ENCODE measurements at places on chromosomes 13 and 19.
A peak's percentile ranks its signal among the peaks of the same experiment; 100 is the strongest.

GRCh38 chr13:40238761-40239160 is 427.7 kb downstream of the FOXO1 start:
- DNase-seq = no peak

GRCh38 chr13:114077099-114077932 is 55.1 kb downstream of the RASA3 start:
- no peak for DNase-seq

DNA sequence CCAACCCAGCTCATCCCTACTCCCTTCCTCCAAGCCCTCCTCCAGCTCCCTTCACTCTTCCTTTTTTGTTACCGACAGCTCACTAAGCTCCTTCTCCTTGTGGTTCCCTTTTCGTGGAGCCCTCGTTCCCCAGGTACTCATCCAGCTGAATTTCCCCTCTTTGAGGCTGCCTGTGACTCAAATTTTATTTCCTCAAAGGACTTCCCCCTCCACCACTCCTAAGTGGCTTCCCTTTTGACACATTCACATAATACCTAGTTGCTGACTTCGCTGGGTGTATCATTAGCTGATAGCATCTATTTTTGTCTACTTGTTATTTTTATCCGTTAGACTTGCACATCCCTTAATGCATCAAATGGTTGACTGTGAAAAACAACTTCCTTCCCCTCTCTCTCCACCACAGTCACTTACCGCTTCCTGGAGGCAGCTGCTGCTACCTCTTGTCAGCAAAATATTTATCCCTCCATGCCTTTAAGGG is 14.5 kb downstream of the FFAR2 start:
- no peak for DNase-seq

GRCh38 chr13:110706570-110707372 is 855 bp upstream of the CARS2 start:
- DNase-seq = no peak

- DNase-seq = no peak
These were observed 1.8 kb downstream of the TMEM259 start for GRCh38 chr19:1018932-1019615.

DNA sequence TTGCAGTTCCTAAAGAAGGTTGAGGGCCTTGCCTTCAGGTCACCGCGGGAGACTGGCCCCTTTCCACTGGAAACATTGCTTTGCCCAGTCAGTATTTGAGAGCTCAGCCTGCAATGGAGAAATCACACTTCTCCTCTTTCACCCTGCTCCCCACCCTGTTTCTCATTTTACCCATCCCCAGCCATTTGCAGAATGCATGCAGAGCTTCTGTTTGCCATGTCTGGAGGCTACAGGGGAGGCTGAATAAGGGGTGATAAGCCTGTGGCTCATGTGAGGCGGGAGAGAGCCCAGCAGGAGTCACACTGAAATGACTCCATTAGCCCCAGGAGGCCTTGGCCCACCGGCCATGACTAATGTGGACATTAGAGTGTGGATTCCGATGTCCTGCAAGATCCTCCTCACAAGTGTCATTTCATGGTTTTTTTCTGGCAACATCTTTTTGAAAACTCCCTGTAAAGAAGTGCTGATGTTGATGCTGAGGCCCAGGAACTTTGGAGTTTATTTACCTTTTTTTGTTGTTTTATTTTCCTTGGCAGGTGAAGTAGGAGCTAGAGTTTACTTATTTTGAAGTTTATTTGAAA is 6.3 kb downstream of the SPINT2 start:
- peak; percentile 68 for DNase-seq

GRCh38 chr13:32811297-32811800 is 204.9 kb upstream of the KL start:
- DNase-seq = no peak

DNA sequence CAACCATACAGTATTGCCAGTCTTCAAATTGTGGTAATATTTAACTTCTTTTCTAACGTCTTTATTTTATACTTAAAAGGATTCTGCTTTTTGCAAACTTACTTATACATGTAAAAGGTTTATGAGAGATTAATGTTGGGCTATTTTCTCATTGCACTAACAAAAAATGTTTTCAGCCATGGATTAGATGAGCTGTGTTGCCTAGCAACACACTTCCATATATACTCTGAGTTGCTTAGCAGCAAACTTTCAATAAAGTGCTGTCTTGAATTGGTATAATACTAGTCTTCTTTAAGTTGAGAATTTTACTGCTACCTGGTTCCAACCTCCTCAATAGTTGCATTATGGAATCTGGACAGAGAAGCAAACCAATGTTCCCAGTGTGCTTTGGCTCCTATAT is 777.4 kb upstream of the PCDH9 start:
- no peak for DNase-seq

- no peak for DNase-seq
These were observed 198.2 kb downstream of the MYO16 start for GRCh38 chr13:108827646-108828045.

- no peak for DNase-seq
These were observed 737.7 kb downstream of the PCDH9 start for GRCh38 chr13:66492479-66492878.

DNA sequence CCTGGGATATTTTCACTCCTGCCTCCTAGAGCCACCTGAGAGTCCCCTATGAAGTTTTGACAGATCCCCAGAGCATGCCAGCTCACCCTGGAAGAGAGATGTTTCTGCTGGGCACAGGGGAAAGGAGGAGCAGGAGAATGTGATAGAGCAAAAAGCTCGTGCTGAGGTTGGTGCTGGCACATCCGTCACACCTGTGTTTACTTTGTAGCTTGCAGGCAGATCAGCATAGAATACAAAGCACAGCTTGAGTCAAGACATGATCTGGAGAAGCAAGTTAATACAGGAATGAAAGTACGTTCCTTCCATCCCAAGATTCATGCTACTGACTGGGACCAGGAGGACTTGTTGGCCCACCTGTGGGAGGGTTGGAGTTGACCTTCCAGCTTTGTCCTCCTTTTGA is 46.1 kb downstream of the HSPH1 start:
- no peak for DNase-seq

DNA sequence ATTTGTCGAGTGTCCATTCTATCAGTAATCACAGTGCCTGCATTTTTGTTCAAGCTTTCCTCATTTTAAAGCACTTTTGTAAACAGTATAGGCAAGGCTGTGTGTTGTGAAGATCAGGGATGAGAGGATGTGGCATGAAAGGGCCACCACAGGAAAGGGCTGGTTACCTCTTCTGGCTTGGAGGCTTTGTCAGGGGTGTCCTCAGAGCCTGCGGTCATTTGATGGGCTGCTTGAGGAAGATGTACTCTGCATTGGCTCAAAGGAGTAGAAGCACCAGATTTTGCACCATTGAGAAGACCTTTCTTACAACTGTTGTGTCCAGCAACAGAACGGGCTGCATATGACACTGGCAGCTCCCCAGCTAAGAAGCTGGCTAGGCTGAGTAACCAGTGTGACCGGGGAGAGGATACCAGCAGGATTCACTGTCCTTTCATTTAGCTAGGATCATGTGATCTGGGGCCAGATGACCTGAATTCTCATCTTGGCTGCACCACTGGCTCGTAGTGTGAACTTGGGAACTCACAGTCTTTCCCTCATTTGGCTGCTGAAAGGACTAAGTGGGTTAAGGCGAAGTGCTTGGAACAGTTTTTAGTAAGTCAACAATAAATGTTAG is 380.2 kb downstream of the FGF9 start:
- DNase-seq = no peak

- no peak for DNase-seq
These were observed 145.5 kb downstream of the DLEU7 start for GRCh38 chr13:50697746-50698539.

DNA sequence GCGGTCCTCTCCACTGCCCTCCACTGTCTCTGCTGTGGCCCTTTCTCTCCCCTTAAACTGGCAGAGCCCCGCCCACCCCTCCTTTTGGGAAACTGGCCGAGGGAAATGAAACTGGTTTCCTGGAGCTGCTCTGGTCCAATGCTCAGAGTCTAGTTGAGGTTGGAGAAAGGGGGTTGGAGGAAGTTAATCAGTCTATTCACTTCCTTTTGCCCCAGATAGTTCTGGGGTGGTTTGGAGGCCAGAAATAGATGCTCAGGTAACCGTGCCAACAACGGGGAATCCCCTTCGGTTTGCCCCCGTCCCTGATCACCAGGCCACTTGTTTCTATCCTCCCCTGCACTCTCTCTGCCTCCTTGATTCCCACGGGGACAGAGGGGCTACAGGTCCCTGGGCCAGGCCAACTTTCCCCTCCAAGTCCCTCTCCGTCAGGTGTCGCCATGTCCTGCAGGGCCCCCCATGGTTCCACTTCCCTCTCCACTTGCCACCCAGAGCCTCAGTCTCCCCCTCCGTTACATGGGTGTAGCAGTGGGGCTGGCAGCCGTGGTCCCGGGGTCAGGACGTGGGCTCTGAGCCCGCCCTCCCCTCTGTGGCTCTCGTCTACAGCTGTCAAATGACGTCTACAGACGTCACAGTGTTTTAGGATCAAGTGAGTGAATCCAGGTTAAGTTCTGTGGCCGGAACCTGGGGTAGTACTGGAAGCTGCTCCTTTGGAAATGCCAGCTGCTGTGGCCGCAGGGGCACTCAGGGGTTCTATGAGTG is at the start of gene IL4I1:
Gene IL4I1 (minus strand): TSS at position 25 of the 759 bp plus-strand sequence. CDS start 727 bp downstream, outside the sequence.
- no peak for DNase-seq

GRCh38 chr13:45339867-45340266 is 1.1 kb downstream of the TPT1 start:
- DNase-seq = no peak

GRCh38 chr19:51127755-51128154 is 3.0 kb downstream of the SIGLEC9 start:
- no peak for DNase-seq

DNA sequence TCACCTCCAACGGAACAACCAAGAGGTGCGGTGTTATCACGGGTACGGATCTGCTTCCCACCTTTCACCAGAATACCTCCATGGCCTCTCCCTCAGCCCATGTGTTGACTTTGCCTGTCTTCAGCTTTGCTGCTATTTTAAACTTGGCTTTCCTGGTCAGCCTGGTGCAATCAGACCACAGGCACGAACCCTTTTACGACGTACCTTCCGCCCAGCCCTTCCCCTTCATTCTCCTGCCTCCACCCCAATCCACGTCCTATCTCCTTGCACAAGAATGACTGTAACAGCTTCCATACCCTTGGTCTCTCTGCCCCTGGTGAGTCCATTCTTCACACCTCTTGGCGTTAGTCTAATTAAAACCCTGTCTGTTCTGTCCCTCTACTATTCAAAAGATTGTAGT is 431.7 kb downstream of the EFNB2 start:
- DNase-seq = no peak

DNA sequence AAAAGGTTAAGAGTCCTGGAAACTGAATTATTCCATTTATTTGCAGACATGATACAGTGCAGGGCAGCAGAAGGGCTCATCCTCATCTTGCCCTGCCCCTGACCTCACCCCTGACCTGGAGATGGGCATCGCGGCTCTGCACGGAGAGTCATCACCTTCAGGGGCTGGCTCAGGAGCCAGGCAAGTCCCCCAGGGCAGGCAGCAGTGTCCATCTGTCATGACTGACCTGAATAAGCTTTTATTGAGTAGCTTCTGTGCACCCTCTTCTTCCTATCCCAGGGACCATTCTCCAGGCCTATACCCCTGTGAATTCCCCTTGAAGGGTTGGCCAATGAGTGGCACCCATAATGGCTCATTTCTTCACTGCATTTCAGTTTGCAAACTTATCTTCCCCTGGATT is 484.2 kb downstream of the ZNF536 start:
- DNase-seq = no peak

GRCh38 chr19:2186071-2186846 is 22.5 kb downstream of the DOT1L start:
- no peak for DNase-seq

DNA sequence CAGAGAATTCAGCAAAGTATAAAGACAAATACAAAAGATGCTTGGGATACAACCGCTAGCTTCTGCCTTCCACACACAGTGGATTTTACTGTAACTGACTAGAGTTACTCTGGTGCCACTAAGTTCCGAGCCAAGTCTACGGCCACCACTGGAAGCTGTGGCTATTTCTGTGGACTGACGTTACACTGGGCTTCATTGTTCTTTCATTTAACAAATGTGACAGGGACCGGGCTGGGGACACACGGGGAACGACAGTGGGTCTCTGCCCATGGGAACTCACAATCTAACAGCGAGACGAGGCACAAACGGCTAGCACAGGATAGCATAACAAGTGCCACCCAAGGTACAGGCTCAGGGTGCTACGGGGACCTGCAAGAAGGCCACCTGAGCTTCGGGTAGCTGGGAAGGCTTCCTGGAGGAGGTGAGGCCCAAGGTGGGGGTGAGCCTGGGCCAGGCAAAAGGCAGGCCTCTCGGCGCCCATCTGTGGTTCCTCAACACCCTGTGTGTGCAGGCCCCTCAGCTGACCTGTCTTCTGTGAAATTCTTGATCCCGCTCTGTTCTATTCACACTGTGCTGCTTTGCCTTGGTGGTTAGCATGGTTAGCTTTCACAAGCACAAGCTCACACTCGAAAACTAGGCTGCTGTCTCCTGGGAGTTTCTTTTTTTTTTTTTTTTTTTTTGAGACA is 10.3 kb upstream of the IL4I1 start:
- DNase-seq = no peak

- no peak for DNase-seq
These were observed 556.3 kb downstream of the UQCRFS1 start for GRCh38 chr19:28656644-28657043.

GRCh38 chr19:51573331-51573730 is 2.2 kb downstream of the ZNF175 start:
- DNase-seq = peak; percentile 55

DNA sequence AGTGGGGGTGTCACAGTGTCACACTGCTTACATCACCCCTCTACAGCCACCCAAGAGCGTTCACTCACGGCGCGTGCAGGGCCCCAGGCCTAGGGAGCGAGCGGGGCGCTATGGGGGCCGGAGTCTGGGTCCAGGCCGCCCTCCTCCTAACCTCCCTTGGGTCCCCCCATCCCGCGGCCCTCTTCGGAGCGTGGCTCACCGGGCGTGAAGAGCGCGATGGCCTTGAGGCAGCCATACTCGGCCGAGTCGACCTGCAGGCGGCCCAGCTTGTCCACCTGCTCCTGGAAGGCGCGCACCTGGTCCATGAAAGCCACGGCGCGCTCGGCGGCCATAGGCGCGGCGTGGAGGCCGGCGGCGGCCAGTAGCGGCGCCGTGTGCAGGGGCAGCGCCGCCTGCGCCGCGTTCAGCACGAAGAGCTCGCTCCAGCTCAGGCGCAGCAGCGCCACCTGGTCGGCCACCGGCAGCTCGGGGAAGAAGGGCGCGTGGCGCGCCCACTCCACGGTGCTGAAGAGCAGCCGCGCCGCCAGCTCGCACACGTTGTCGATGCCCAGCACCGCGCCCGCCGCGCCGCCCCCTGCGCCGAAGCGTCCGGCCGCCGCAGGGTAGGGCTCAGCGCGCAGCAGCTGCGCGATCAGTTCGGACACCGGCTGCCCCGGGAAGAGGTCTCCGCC is 9.4 kb downstream of the OCEL1 start:
- DNase-seq = peak; percentile 81

- DNase-seq = peak; percentile 8
These were observed at the start of gene CD37 for GRCh38 chr19:49335071-49335783. TSS of gene CD37 (plus strand) at chr19:49335406. CDS start at chr19:49335541, 135 bp downstream.

DNA sequence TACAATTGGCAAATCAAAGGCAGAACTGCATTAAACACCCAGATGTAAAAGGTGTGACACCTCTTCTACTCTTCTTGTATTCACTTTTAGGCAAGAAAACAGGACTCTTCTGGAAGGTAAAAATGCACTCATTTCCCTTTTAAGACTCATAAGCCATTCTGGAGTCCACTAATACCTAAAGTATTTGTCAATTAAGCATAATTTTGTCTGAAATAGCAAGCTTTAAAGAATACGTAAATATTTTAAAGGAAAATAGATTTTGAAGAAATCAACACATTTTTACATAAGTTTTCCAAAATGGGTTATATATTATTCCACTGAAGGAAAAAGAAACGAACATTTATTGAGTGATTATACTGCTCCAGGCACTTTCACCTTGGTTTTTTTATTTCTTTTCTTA is 661.7 kb upstream of the GPC6 start:
- no peak for DNase-seq

GRCh38 chr19:41708481-41708880 is at the start of gene CEACAM5:
TSS of gene CEACAM5 (plus strand) at chr19:41708626. CDS start at chr19:41708732, 106 bp downstream.
- no peak for DNase-seq

Measured in hematopoietic multipotent progenitor cell treated with erythropoietin and hydrocortisone succinate and interleukin-3 and kit ligand, for 15 days (in vitro differentiated cells).